ENCODE measurements at places on chromosomes 3 and 15. TPM values are rescaled to one million over a fixed set of nuclear protein-coding genes. Genes with fewer than 3 reads are reported as not detected.

The HHATL gene
- total RNA-seq: not detected

The TGM4 gene
- total RNA-seq: 0.05 TPM

DNA sequence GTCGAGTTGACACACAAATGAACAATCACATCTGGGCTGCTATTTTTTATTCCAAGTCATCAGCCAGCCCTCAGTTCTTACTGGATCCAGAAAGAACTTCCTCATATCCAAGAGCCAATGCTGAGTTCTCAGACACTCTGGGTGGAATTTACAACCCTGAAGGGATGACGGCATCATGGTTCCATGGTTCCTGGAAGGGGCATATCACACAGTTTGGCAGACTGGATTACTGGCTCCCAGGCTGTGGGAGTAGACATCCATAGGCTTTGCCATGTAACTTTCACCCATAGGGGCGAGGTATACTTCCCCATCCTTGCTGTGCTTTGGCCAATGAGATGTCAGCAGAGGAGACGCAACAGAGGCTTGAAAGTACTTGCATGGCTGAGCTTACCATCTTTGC lies 26.9 kb upstream of the KBTBD12 start:
- no peak overlapping the region for H3K4me3 ChIP-seq
- H3K4me1 ChIP-seq: no peaks in the 10 kb centered on the region

DNA sequence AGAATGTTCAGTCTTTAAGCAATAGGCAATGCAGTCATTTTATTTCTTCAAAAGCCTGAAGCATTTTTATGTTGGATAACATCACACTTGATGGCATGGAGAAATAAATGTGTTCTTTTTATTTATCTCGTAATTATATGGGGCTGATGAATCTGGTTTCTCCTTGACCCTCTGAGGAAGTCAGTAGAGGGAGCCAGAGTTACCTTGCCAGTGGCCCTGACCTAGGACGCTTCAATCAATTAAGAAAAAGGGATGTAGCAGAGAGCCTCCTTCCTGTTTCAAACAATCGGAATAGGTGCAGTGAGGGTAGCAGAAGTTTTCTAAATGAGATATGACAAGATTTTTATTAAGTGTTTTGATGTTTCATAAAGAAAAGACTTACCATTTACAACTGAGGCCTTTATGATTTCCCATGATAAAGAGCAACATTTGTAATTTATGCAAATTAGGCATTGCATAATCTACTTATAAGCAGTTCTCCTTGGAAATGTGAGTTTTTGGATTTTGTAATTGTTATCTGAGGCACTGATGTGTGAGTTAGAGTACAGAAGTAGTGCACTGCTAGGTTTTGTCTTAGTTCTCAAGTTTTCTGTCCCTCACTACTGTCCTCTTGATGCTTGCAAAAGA lies 129.1 kb downstream of the RAP2B start:
- H3K4me1 ChIP-seq: peaks cover 12% of the 10 kb centered on the region
- no peak for DNase-seq
- H3K36me3 ChIP-seq: no peaks in the 10 kb centered on the region
- H3K4me3 ChIP-seq: no peak overlapping the region

The RGMA gene
- total RNA-seq: 3.6 TPM

DNA sequence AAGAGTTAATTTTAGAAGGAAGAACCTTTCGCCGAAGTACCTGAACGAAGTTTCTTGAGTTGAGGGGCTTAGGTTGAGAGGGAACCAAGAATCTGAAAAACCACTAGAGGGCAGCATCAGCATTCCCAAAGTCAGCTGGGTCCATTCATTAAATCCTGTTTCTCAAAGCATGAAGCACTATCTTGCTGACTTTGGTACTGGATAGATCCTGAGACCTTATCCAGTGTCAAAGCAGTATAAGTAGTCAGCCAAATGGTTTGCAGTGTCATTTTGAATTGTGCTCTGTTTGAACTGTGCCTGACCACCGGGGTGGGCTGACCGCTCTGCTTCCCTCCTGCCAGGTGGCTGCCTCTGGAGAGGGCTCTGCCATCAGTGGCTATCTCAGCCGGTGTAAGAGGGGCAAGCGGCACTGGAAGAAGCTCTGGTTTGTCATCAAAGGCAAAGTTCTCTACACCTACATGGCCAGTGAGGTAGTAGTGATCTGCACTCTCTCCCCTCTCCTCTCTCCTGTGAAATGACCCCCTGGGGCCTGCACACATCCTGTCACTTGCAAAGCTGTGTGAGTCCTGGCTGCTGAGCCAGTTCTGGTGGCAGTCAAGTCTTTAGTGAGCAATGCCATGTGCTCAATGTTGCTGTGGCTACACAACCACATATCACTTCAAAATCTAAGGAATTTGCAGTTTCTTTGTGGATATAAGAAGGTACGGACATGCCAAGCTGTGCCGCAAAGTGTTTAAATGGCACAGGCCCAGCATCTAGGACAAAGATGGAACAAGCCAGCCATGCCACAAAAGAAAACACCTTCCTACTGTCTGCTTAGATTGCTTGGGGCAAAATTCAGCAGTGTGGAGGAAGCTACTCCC lies 21.4 kb upstream of the NR2C2 start:
- no peaks in the 10 kb centered on the region for H3K27me3 ChIP-seq
- H3K36me3 ChIP-seq: no peaks in the 10 kb centered on the region
- no peak overlapping the region for H3K4me3 ChIP-seq
- DNase-seq: no peak
- peaks cover 2% of the 10 kb centered on the region for H3K4me1 ChIP-seq
- no peak overlapping the region for H3K27ac ChIP-seq

DNA sequence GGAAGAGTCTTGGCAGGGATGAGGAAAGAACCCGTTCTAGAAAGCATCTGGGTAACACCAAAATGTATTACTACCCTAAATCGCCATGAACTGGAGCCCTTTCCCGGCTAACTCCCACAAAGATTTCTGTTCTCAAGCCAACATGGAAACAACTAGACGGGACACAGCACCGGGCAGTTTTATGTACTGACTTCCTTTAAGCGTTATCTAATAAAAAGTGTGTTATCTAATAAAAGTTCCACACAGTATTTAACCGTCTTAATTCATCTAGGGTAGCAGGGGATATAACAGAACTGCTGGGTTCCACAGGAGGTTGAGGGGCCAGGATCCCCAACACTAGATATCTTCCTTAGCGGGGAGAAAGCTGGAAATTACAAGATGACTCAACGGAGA lies 347 bp upstream of the C3orf62 start:
- no peak for DNase-seq
- peaks cover 14% of the 10 kb centered on the region for H3K4me1 ChIP-seq
- H3K36me3 ChIP-seq: peaks cover 35% of the 10 kb centered on the region
- peak overlapping the region; percentile 77 for H3K27ac ChIP-seq

The BTLA gene
- not detected for total RNA-seq

The LRTM1 gene
- not detected for total RNA-seq

The CALML4 gene
- 1.1 TPM for total RNA-seq

The CX3CR1 gene
- total RNA-seq: not detected

The SKIL gene
- total RNA-seq: 51.5 TPM

DNA sequence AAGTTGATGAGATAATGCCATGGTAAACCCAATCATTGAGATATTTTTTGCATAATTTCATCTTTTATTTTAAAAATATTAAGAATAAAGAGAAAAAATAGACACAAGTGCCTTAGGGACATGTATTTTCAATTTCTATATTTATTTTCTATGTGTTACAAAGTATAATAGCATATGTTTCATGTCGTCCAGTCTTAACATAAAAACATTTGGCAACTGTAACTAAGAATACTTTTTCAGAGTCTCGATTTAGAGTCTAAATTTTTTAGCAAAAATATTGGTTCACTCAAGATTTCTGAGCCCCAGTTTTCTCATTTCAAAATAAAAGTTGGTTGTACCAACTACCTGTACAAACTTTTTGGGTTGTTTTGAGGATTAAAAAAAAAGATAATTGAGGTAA lies 511.4 kb upstream of the ZNF385D start:
- no peak overlapping the region for H3K4me3 ChIP-seq
- no peak for DNase-seq
- H3K27ac ChIP-seq: no peak overlapping the region

GRCh38 chr15:39312984-39313383 lies 267.9 kb upstream of the THBS1 start:
- H3K27me3 ChIP-seq: no peaks in the 10 kb centered on the region
- no peak for DNase-seq
- no peak overlapping the region for H3K27ac ChIP-seq
- no peaks in the 10 kb centered on the region for H3K4me1 ChIP-seq
- no peak overlapping the region for H3K4me3 ChIP-seq
- H3K36me3 ChIP-seq: no peaks in the 10 kb centered on the region

The ABHD5 gene
- 14.7 TPM for total RNA-seq

DNA sequence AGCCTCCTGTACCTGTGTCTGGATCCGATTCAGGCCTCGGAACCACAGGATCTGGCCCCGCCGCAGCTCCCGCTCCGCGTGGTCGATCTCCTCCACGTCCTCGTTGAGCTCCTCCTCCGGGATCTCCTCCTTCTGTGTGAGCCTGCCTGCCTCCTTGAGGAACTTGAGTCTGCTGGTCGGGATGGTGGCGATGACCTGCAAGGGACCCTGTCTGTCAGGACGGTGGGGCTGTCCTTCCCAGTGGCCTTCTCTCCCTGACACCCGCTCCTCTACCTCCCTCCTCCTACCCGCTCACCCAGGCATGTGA lies 17.2 kb upstream of the SEC13 start:
- H3K4me1 ChIP-seq: no peaks in the 10 kb centered on the region
- no peak overlapping the region for H3K4me3 ChIP-seq
- no peaks in the 10 kb centered on the region for H3K36me3 ChIP-seq
- DNase-seq: no peak
- H3K27me3 ChIP-seq: no peaks in the 10 kb centered on the region

The CPLX3 gene
- not detected for total RNA-seq

The ROPN1 gene
- total RNA-seq: not detected

- no peaks in the 10 kb centered on the region for H3K4me1 ChIP-seq
- H3K4me3 ChIP-seq: no peak overlapping the region
- no peak for DNase-seq
- no peaks in the 10 kb centered on the region for H3K36me3 ChIP-seq
Observed at GRCh38 chr15:70220490-70221096, 122.9 kb upstream of the TLE3 start.

The PCSK6 gene
- total RNA-seq: 0.44 TPM

DNA sequence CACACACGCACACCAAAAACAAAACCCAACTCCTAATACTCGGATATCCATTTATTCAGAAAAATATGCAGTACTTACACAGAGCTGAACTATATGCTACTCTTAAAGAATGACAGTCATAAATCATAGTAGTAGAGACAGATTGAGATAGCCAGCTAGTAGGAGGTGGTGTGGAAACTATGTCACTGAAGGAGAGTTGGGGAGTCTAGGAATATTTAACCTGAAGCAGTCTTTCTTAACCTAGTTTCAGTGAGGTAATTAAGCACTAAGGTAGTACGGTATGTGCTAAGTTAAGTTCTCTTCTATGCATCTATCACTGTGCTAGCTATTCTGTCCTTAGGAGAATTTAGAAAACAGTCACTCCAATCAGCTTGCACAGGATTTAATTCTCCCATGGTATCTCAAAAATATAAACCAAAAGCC lies 54.2 kb downstream of the ANKRD28 start:
- H3K27ac ChIP-seq: no peak overlapping the region
- H3K4me1 ChIP-seq: no peaks in the 10 kb centered on the region
- no peak for DNase-seq
- no peak overlapping the region for H3K4me3 ChIP-seq
